Hematopoietic multipotent progenitor cell (in vitro differentiated cells): ENCODE measurements at places on chromosomes 11 and 22. TPM values are rescaled to one million over a fixed set of nuclear protein-coding genes. Genes with fewer than 3 reads are reported as not detected.

Gene GGTLC3
- total RNA-seq = not detected

Gene OR4A16
- not detected for total RNA-seq

Gene TST
- 35.0 TPM for total RNA-seq

Gene TRIM29
- under 0.01 TPM for total RNA-seq

Gene ALDH3B1
- 30.7 TPM for total RNA-seq

Gene OR4C15
- not detected for total RNA-seq

Gene ROBO4
- total RNA-seq = 93.7 TPM

Gene FXYD2
- total RNA-seq = 0.54 TPM

Gene PYGM
- total RNA-seq = 4.6 TPM

Gene STK33
- 7.3 TPM for total RNA-seq

GRCh38 chr22:31829505-31829904 lies 75.7 kb downstream of the DEPDC5 start:
- DNase-seq = no peak

DNA sequence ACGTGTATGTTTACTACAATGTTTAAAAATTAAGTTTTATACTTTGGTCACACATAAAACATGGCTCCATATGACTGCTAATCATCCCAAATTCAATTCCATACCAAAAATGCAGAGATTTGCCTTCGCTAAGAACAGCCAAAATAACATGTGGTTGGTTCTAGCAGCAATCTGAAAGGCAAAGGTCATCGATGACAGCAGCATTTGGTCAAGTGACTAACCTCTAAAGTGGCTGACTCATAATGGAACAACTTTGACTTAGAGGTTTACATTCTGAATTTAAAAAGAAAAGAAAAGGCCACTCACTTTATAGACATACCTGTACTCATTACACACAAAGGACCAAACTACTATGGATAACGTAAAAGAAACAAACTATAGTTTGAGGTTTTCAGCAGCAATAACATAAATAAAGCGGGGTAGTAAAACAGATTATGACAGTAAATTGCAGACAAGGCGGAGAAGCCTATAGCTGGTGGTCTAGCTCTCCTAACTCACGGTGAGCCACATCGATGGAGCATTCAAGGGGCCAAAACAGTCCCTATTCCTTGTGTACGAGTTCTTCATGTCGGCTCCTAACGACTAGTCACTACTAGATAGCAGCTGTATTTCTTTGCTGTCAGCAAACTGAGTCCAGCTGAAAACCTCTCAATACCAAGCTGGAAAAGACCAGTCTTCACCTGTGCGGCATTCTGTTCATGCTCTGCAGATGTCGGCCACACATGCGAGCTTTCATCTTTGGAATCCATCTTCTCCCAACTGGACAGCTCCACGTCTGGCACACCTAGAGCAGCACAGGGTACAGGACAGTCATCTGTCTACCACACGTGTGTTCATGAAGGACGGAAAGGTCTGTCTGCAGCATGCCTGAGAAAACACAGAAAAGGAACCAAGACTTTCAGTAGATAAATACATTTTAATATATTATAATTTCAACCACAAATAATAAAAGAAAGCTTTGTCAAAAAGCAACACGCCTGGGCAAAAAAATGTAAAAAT lies 42.1 kb downstream of the PRDM10 start:
- DNase-seq = no peak

- peak; percentile 16 for DNase-seq
These were observed 170.0 kb upstream of the PDGFD start for GRCh38 chr11:104333977-104334376.

GRCh38 chr11:131373756-131374155 lies 3.3 kb downstream of the NTM start:
- DNase-seq = no peak

GRCh38 chr11:26993965-26994457 lies at the start of gene FIBIN:
Gene FIBIN, plus strand, starts transcription at chr11:26994112. Its CDS starts 415 bp downstream, at chr11:26994527.
- no peak for DNase-seq

GRCh38 chr11:60950933-60951605 lies 907 bp downstream of the SLC15A3 start:
- DNase-seq = no peak

DNA sequence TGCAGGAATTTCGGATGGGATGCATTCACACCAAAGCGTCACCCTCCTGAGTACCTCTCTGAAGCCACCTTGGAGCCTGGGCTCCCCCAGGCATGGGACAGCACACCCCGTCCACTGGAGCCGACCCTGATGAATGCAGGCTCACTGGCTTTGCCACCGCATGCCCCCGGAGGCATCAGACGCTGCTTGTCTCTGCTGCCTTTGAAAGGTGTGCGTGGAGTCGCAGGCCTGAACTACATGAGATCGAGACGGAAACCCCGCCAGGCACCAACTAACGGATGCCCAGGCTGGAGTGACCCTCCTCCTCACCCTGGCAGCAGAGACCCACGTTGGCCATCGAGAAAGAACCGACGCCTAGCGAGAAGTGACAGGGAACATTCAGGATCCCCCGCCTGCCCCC lies 22.5 kb downstream of the KRTAP5-5 start:
- DNase-seq = no peak

GRCh38 chr11:90512846-90513245 lies 290.0 kb upstream of the CHORDC1 start:
- no peak for DNase-seq

- DNase-seq = peak; percentile 70
These were observed 9.1 kb downstream of the SELENOO start for GRCh38 chr22:50209893-50210292.

DNA sequence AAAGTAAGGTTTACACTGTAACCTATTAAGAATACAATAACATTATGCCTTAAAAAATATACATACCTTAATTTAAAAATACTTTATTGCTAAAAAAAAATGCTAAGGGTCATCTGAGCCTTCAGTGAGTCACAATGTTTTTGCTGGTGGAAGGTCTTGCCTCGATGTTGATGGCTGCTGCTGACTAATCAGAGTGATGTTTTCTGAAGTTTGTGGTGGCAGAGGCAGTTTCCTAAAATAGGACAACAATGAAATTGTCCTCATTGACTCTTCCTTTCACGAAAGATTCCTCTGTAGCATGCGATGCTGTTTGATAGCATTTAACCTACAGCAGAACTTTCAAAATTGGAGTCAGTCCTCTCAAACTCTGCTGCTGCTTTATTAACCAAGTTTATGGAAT lies 97.6 kb downstream of the FAT3 start:
- DNase-seq = no peak

- DNase-seq = no peak
These were observed 33.8 kb downstream of the BLID start for GRCh38 chr11:122082205-122082604.

- no peak for DNase-seq
These were observed 16.9 kb downstream of the CTNND1 start for GRCh38 chr11:57778318-57779037.

DNA sequence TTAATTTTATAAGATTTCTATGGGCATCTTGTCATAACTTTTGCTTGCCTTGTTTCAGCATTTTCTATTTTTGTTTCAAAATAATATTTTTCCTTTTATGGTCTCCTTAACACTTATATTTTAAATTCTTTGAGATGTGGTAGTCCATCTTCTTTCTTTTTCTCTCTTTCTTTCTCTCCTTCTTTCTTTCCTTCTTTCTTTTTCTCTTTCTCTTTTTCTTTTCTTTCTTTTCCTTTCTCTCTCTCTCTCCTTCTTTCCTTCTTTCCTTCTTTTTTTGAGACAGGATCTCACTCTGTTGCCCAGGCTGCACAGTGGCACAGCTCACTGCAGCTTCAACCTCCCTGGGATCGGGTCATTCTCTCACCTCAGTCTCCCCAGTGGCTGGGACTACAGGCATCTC lies 36.1 kb upstream of the OR10G7 start:
- DNase-seq = no peak

DNA sequence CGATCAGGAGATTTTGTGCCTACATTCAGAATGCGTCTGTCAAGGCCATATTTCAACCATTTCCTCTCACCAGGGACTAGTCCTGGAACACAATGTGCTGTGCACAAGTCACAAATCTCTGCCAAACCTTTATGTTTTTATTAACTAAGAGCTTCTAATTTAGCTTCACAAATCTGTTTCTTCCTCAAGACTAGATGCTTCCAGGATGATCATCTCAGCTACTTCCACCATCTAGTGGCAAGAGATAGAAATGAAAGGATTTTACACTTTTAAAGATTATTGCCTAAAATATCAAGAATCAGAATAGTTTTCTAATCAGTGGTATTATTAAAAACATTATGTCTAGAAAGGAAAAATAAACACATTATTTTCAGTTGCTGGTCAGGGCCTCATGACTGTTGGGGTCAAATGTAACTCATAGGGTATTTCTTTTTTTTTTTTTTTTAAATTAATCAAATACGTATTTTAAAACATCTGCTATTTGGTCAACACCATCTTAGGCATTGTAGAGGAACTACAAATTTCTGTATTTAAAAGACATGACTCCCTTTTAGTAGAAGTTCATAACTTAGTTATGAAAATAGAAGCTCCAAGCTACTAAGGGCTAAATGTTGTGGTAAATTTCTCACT lies 1102.6 kb downstream of the DLG2 start:
- no peak for DNase-seq

GRCh38 chr22:49332691-49333090 lies 495.0 kb downstream of the BRD1 start:
- no peak for DNase-seq

GRCh38 chr11:17159441-17159840 lies 48.3 kb downstream of the PIK3C2A start:
- DNase-seq = no peak

DNA sequence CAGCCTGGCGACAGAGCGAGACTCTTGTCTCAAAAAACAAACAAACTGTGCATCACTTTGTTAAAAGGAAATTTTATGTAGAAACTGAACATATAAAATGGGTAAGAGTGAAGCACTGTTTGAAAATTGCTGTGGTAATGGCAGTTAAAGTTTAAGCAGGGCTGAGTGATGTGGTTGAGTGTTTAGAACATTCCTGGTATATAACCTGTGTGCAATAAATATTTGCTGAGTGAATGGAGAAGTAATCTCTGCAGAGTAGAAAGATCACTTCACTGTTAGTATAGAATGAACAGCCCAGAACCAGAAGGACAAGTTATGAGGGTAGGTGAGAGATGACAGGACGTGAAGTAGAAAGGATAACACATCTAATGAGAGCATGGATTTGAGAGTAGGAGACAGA lies 27.3 kb downstream of the CECR2 start:
- DNase-seq = no peak

GRCh38 chr11:8794126-8794525 lies 111.5 kb downstream of the RPL27A start:
- no peak for DNase-seq
